Stimulated activated naive B cell treated with anti-CD40 and anti-IgM and Interleukin-4, amounts not matched to agents 10 μg/mL and 1 μg/mL and 100 μg/mL, for 72 hours (primary cell): ENCODE measurements at places on chromosomes 11 and 22.

GRCh38 chr22:32760815-32761214 lies 40.7 kb upstream of the TIMP3 start:
- DNase-seq: no peak

DNA sequence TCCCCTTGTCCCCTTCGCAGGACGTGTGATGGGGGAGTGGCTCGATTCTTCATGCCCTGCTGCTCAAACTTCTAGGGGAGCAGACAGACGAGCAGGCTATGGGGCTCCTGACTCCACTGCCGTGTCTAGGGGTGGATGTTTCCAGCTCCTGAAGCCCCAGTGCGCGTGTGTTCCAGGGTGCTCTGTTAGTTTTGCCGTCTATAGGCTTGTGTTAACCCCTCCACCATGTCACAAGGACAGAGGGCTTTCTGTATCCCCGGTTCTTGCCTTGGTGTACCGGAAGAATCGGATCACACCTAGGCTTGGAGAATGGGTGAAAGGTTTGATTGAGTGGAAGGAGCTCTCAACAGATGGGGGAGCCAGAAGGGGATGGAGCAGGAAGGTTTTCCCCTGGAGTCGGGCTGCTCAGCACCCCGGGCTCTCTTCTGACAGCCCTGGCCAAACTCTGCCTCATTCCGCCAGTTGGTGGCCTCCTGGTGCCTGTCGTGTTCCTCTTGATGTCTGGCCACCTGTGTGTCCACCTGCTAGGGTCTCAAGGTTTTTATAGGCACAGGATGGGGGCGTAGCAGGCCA lies 810.7 kb downstream of the BRD1 start:
- DNase-seq: no peak

- no peak for DNase-seq
Measured at GRCh38 chr11:65932558-65932919, 12.7 kb upstream of the TSGA10IP start.

DNA sequence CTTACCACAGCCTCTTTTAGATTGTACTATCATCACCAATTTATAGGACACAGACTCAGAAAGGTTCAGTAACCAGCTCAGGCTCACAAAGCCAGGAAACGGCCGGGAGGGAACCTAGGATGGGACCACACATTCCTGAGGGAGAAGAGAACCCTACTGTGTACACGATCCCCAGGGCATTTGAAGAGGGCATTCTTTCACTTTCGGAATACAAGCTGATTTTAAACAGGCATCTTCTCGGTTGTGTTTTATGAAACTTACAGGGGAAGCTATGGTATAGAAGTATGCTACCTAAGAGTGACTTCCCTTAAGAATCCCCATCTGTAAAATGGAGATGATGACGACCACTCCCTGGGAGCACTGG lies 19.0 kb downstream of the SMCO4 start:
- DNase-seq: no peak

DNA sequence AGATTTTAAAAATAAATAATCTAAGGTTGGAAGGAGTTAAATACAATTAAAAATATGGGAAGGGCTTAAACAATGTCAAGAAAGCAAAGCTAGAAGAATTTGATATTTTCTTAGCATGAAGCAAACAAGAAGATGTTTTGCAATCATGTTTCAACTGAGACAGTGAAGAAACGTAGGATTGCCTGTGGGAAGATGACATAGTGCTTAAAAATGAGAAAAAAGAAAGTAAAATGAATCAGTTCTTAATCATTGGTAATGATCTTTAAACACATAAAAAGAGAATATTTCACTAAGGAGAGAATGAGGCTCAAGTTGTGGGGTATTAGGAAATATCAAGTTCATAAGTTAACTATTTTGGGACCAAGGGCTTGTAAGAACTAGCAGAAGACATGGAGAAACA lies 855.0 kb downstream of the METTL15 start:
- no peak for DNase-seq

DNA sequence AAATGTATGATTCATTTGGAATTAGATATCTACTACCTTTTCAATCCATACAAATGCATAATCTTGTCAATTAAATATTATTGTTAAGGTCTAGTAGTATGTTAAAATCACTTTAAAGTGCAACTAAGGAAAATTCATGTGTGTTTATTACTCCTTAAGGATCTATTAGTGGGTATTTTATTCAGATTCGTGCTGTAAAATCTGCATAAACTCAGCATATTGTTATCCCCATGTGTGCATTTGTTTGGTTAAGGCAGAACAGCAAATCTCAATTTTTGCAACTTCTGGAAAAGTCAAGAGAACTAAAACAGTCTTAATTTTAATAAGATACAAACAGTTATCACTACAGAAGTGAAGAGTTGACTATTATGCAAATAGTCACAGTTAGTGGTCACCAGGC lies 234.5 kb downstream of the SOX6 start:
- DNase-seq: no peak

- no peak for DNase-seq
Measured at GRCh38 chr11:27350511-27350910, 12.5 kb downstream of the CCDC34 start.

DNA sequence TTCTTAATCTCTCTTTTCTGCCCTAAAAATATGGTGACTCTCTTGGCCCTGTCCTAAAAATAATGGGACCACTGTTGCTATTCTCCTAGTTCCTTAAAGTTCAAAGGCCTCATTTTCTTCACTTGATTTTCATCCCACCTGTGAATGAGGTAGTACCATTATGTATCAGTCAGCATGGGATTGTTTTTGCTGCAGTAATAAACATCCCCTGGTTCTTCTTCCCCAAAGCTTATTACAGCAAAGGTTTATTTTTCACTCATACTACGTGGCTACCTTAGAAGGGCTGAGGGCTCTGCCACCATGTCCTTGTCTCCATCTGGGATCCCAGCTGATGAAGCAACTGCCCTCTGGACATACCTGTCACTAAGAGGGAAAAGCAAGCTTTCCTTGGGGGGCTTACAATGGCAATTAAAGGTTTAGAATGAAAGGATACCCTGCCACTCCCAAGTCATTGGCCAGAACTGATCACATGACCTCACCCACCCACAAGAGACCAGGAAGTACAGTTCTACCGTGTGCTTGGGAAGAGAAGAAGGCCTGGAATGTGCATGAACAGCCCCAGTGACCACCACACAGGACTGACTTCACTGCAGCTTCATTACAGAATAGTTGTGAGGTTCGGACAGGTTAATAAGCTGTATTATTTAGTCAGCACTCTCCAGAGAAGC lies 7.8 kb downstream of the TTC38 start:
- no peak for DNase-seq

DNA sequence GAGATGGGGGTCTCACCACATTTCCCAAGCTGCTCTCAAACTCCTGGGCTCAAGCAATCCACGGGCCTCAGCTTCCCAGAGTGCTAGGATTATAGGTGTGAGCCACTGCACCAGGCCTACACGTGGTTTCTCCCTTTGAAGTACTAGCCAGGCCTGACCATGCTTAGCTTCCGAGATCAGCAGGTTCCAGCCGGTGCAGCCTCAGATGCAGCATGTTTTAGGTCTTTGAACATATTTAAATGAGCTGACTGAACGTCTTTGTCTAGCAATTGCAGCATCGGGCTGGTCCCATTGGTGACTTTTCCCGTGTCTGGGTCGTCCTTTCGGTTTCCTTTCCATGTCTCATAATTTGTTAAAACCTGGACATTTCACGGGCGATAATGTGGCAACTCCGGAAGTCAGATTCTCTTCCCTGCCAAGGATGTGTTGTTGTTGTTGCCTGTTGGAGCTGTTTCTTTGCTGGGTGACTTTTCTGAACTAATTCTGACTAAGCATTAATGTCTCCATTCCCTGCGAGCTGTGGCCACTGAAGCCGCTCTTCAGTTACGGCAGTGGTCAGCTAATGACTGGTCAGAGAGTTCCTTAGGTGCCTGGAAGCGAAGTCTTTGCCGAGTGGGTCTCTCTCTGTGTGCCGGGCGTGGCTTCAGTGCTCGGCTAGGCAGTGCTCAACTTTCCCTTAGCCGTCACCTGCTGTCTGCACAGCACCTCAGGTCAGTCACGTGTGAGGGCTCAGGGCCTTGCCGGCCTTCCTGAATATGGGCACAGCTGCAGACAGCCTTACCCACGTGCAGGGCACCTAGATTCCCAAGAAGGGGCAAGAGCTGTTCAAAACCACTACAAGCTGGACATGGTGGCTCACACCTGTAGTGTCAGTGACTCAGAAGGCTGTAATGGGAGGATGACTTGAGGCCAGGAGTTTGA lies 3.8 kb upstream of the CYP2D6 start:
- no peak for DNase-seq

- no peak for DNase-seq
Measured at GRCh38 chr22:27638329-27639233, 163.0 kb downstream of the MN1 start.

- DNase-seq: no peak
Measured at GRCh38 chr11:63832336-63832735, 6.6 kb upstream of the MARK2 start.

DNA sequence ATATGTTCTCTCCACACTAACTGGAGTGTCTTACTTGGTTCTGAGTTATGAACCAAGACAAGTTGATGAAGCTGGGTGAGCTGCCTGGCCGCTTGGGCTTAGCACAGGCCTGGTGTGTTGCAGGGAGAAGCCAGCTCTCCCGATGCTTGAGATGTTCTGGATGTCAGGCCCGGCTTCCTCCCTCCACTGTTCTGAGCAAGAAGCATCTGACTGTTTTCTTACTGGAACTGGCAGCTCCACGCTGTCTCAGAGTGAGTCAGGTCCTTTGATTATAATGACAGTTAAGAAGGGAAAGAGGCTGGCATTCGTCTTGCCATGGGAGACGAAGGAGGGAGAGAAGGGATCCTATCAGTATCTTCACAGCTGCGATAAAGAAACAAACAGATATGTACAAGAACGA lies 46.5 kb upstream of the CRTAM start:
- DNase-seq: no peak

DNA sequence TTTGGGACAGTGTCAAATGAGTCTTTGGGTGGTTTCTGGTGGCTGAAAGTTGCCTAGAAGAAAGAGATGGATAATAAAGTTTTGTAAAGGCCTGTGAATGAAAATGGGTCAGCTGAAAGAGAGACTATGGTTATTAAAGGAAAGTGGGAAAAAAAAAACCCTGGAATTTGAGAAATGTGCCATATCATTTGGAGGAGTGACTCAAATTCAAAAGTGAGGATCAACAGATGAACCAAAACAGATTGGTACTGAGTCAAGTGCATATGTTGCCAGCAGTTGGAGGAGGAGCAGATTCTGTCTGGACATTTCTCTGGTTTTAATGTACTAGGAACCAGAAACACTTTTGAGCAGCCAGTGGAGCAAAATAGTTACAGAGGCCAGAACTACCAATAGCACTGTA lies 339.8 kb downstream of the KCNA4 start:
- no peak for DNase-seq

- DNase-seq: no peak
Measured at GRCh38 chr11:66272596-66272995, 4.2 kb downstream of the RAB1B start.

- no peak for DNase-seq
Measured at GRCh38 chr11:30393012-30393411, 70.1 kb downstream of the ARL14EP start.

GRCh38 chr11:69376155-69377028 lies 82.4 kb downstream of the MYEOV start:
- no peak for DNase-seq

GRCh38 chr22:19723983-19724827 lies 866 bp downstream of the GP1BB start:
- DNase-seq: no peak

- DNase-seq: no peak
Measured at GRCh38 chr11:11313426-11313825, 39.6 kb downstream of the CSNK2A3 start.

- DNase-seq: no peak
Measured at GRCh38 chr11:5196067-5196466, 4.4 kb downstream of the OR51V1 start.

DNA sequence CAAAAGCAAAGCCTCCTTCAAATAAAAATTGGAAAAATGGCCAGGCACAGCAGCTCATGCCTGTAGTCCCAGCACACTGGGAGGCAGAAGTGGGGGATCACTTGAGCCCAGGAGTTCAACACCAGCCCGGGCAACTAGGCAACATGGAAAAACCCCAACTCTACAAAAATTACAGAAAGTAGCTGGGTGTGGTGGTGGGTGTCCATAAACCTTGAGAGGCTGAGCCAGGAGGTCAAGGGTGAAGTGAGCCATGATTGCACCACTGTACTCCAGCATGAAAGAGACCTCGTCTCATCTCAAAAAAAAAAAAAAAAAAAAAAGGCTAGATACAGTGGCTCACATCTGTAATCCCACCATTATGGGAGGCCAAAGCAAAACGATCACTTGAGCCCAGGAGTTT lies 22.3 kb downstream of the DDX6 start:
- DNase-seq: no peak
